ENCODE measurements at places on chromosomes 4 and X.

DNA sequence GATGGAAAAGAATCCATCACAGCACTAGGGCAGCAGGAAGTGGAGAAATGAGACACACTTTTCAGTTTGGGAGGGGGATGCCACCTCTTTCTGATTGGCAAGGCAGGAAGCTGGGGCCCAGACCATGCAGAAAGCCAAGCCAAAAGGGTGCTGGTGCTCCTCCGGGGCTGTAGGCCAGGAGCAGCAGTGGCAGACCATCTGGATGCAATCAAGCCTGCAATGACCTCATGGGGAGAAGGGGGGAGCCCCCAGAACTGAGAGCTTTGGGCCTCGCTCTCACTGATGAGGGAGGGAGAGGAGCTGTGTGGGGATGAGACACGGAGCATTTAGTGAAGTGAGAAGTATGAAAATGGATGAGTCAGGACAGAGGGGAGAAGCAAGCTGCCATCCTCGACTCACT lies 141.3 kb upstream of the NALF2 start:
- peak; percentile 58 for DNase-seq

DNA sequence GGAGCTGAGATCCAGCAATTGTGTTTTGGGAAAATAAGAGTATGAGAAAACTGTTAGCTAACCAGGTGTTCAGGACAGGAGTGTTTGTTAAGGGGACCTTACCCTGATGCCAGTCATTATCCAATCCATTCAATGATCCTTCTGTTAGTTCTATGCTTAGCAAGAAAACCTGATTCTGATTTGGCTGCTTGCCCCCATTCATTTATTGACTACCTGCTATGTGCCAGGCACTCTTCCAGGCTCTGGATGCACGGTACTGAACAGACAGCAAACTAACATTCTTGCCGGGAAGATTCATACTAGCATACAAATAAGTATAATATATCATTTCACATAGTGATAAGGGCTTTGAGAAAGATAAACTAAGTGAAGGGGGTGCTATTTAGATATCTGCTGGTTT lies 1.0 kb upstream of the MECP2 start:
- DNase-seq: no peak

DNA sequence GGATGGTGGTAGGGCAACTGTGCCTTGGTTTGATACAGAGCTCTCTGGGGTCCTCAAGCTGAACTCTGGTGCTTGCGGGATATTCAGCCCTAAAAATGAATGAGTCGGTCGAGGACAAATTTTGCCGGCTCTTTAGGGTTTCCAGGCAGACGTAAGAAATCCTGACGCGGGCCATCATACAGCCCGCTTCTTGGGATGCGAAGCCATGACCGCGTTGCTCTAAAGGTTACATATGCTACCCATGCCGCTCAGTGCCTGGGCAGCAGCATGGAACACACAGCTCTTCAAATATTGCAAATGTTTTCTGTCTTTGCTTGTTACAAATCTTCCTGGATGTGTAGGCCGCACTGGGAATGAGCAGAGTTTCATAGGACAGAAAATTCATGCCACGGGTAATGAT lies 55.6 kb downstream of the NBDY start:
- no peak for DNase-seq

- peak; percentile 11 for DNase-seq
These were observed 58.2 kb upstream of the ZNF157 start for GRCh38 chrX:47311932-47312774.

GRCh38 chr4:74364256-74364651 lies 691 bp upstream of the EREG start:
- no peak for DNase-seq

GRCh38 chr4:180336494-180337090 lies 1906.6 kb upstream of the TENM3 start:
- DNase-seq: no peak

- no peak for DNase-seq
These were observed 7.6 kb downstream of the RELL1 start for GRCh38 chr4:37678624-37679023.

- DNase-seq: no peak
These were observed 58.6 kb upstream of the PRSS48 start for GRCh38 chr4:151218343-151218742.

DNA sequence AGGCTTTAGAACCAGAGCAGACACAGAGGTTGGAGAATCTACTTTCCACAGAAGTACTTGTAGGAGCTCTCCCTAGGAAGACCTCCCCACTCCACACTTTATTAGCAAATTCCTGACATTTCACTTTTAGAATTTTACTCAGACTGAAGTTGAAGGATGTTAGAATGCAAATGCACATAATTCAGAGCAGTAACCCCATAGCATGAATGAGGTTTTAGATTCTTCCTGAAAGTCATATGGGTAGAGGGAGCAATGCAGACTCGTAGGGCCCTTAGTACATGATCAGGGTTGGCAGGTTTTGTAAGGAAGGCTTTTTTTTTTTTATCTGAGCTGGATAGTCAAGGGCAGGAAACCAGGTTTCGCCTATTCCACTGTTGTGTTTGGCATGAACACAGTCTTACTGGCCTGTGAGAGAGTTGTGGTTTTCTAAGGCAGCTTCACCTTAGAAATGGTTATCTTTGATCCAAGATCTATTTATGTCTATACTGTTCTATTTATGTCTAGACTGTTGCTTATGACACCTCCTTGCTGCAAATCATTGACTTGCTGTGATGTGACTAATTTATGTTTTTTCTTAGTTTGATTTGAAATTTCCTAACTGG lies 48.9 kb downstream of the SPATA18 start:
- no peak for DNase-seq

DNA sequence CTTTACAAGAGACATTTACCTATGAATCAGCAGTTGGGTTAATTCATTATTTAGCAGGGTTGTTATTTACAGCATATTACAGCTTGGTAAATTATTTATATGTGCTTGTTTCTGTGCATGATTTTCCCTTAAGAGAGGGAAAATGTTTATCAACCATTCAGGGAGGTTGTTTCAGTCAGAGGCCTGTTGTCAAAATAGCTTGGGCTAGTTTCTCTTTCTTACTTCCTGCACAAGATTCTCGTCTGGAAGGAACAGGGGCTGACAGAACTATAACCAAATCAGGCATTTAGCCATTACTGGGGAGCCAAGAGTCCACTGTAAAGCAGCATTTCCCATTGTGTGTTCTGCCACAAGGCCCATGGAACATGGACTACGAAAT lies 135.8 kb downstream of the HS6ST2 start:
- no peak for DNase-seq
